Breast epithelium (tissue), 4 donors: ENCODE measurements at places on chromosomes 13 and 19. TPM values are rescaled to one million over a fixed set of nuclear protein-coding genes. Genes with fewer than 3 reads are reported as not detected.

DNA sequence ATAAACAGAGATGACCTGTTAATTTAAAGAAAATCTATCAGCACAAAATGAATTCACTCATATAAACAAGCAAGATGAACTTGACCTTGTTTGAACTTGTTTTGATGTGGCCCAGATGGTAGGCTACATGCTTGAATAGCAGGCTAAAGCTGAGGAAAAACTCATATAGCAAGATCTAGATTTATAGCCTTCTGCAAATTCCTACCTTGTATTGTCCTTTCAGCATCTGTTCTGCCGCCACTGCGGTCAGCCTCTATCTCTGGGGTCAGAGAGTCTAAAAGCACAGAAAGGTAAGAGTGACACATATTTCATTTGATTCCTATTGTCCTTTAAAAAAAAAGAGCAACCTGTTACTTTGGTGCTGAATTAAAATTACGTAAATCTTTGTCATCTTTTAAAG is 392.1 kb downstream of the DACH1 start:
- H3K27ac ChIP-seq: no peak overlapping the region
- no peaks in the 10 kb centered on the region for H3K36me3 ChIP-seq
- no peaks in the 10 kb centered on the region for H3K27me3 ChIP-seq
- no peak for DNase-seq

DNA sequence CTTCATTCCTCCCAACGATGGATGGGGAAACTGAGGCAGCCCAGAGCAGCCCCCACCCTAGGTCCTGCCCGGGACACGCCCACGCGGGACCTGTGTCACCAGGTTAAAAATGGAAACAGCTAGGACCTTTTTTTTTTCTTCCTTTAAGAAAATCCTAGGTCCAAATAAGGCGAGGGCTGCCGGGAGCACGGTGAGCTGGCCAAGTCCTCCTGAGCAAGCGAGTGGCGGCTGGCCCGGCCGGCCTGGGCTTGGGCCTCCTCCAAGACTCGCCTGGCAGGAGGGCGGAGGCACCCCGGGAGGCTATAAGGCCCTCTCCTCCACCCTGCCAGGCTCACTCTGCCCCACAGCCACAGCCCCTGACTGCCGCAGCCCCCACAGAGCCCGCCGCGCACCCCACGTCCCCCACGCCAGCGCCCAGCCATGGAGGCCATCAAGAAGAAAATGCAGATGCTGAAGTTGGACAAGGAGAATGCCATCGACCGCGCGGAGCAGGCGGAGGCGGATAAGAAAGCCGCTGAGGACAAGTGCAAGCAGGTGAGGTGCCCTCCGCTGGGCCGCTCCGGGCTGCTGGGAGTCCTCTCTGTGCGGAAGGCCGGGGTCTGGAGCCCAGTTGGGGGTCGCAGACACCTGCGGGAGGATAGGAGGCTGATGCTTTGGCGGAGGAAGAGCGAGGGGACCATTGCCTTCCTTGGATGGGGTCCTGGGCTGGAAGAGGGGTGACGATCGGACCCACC is 8.9 kb upstream of the TPM4 start:
- H3K27me3 ChIP-seq: no peaks in the 10 kb centered on the region
- H3K4me3 ChIP-seq: peak overlapping the region; percentile 84
- peaks cover 10% of the 10 kb centered on the region for H3K4me1 ChIP-seq
- H3K27ac ChIP-seq: peak overlapping the region; percentile 97
- H3K36me3 ChIP-seq: no peaks in the 10 kb centered on the region
- peak; percentile 94 for DNase-seq

- no peak overlapping the region for H3K27ac ChIP-seq
- no peaks in the 10 kb centered on the region for H3K4me1 ChIP-seq
- no peak for DNase-seq
- H3K36me3 ChIP-seq: no peaks in the 10 kb centered on the region
- no peak overlapping the region for H3K4me3 ChIP-seq
- H3K27me3 ChIP-seq: no peaks in the 10 kb centered on the region
Measured at GRCh38 chr13:110106726-110107125, 200.2 kb downstream of the COL4A1 start.

LILRB5 gene
- 4.8 TPM for total RNA-seq

GRCh38 chr13:54133746-54134145 is 1105.1 kb downstream of the OLFM4 start:
- no peaks in the 10 kb centered on the region for H3K27me3 ChIP-seq
- H3K4me3 ChIP-seq: no peak overlapping the region
- H3K36me3 ChIP-seq: no peaks in the 10 kb centered on the region
- no peak overlapping the region for H3K27ac ChIP-seq
- DNase-seq: no peak
- no peaks in the 10 kb centered on the region for H3K4me1 ChIP-seq

- no peak overlapping the region for H3K27ac ChIP-seq
- no peak for DNase-seq
- H3K4me1 ChIP-seq: no peaks in the 10 kb centered on the region
- no peaks in the 10 kb centered on the region for H3K27me3 ChIP-seq
Measured at GRCh38 chr13:111549464-111549863, 229.0 kb downstream of the TEX29 start.
